ENCODE measurements at places on chromosomes 6 and 20. TPM values are rescaled to one million over a fixed set of nuclear protein-coding genes. Genes with fewer than 3 reads are reported as not detected.

Gene TRIM40
- total RNA-seq: not detected

Gene LAMA5
- 0.77 TPM for total RNA-seq

Gene AIG1
- total RNA-seq: 3.8 TPM

Gene HSPA12B
- not detected for total RNA-seq

Gene CDSN
- total RNA-seq: not detected

Gene FGD2
- total RNA-seq: 2.0 TPM

Gene SLC4A11
- total RNA-seq: 1.1 TPM

Gene MDFI
- not detected for total RNA-seq

Gene DZANK1
- 1.5 TPM for total RNA-seq

Gene CASS4
- total RNA-seq: 5.5 TPM

Gene NKAPL
- not detected for total RNA-seq

Gene TMEM151B
- total RNA-seq: not detected

Gene AMD1
- total RNA-seq: 104 TPM

Measured in T-helper 2 cell treated with Interferon-gamma antibody and Interleukin-4, amounts not matched to agents 100 ng/mL and 5 ng/mL, for 36 hours (primary cell).